ENCODE measurements at places on chromosomes 5 and 9.

- no peaks in the 10 kb centered on the region for H3K27me3 ChIP-seq
- no peaks in the 10 kb centered on the region for H3K36me3 ChIP-seq
- H3K27ac ChIP-seq: no peak overlapping the region
- no peaks in the 10 kb centered on the region for H3K4me1 ChIP-seq
Observed at GRCh38 chr5:8606231-8606630, 737.3 kb downstream of the MTRR start.

GRCh38 chr5:154194345-154195329, 4.1 kb downstream of the GALNT10 start:
- H3K27ac ChIP-seq: no peak overlapping the region
- no peak overlapping the region for H3K4me3 ChIP-seq
- no peaks in the 10 kb centered on the region for H3K36me3 ChIP-seq
- DNase-seq: no peak
- no peaks in the 10 kb centered on the region for H3K4me1 ChIP-seq
- H3K27me3 ChIP-seq: no peaks in the 10 kb centered on the region

DNA sequence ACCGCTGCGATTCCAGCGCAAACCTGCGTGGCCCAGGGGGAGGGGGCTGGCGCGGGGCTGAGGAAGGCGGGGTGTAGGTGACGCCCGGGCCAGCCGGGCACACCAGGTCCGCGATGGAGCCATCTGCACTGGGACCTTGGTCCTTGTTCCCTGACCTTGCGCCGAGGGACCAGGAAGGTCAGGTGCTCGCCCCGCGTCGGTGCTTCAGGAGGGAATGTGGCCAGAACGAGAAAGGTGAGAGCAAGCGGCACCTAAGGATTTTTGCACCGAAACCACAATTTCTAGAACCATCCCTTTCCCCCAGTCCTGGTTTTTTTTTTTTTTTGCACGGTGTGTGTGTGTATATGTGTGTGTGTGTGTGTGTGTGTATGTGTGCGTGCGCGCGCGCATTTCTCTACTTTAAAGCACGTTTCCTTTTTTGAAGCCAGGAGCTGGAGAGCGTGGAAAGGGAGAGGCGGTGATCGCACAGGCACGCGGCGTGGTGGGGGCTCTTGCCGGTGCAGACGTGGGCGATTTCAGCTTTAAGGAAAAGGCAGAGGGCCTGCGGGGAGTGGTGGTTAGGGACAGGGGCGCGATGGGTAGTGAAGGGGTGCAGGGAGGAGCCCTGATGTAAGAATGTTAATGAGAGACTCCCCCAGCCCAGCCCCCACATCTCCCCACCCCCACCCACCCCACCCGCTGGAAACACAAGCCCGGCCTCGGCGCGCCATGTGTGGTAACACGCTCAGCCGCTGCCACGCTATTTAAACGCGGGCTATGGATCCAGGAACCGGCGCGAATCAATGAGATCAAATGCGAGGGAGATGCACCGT, at the start of gene NPR3:
TSS of gene NPR3 (plus strand) at position 772 of the 812 bp plus-strand sequence. CDS start 456 bp downstream, outside the sequence.
- peak; percentile 44 for DNase-seq
- H3K4me3 ChIP-seq: peak within 1 kb of the TSS; percentile 90
- peaks cover 33% of the 10 kb centered on the region for H3K4me1 ChIP-seq
- H3K36me3 ChIP-seq: no peaks in the 10 kb centered on the region
- H3K27me3 ChIP-seq: no peaks in the 10 kb centered on the region

GRCh38 chr5:110512266-110512665, 214.2 kb downstream of the TMEM232 start:
- no peaks in the 10 kb centered on the region for H3K4me1 ChIP-seq
- H3K36me3 ChIP-seq: no peaks in the 10 kb centered on the region
- H3K4me3 ChIP-seq: no peak overlapping the region
- no peaks in the 10 kb centered on the region for H3K27me3 ChIP-seq

DNA sequence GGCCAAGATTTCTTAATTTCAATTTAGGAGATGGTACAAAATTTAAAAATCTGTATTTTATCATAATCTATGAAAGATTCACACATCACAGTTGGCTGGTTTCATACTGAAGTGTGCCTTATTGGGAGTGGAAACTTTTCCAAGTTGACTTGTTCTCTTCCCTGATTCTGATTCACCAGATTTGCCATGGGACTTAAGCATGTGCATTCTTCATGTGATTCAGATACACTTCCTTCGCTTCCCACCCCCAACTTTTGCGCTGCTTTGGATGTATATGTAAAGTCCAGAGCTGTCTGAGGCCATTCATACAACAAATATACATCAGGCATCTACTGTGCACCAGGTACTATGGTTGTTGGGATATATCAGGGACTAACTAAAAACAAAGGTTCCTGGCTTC, 34.4 kb downstream of the CPEB4 start:
- H3K36me3 ChIP-seq: peaks cover 6% of the 10 kb centered on the region
- DNase-seq: no peak
- H3K27me3 ChIP-seq: no peaks in the 10 kb centered on the region
- H3K27ac ChIP-seq: no peak overlapping the region
- H3K4me1 ChIP-seq: no peaks in the 10 kb centered on the region

DNA sequence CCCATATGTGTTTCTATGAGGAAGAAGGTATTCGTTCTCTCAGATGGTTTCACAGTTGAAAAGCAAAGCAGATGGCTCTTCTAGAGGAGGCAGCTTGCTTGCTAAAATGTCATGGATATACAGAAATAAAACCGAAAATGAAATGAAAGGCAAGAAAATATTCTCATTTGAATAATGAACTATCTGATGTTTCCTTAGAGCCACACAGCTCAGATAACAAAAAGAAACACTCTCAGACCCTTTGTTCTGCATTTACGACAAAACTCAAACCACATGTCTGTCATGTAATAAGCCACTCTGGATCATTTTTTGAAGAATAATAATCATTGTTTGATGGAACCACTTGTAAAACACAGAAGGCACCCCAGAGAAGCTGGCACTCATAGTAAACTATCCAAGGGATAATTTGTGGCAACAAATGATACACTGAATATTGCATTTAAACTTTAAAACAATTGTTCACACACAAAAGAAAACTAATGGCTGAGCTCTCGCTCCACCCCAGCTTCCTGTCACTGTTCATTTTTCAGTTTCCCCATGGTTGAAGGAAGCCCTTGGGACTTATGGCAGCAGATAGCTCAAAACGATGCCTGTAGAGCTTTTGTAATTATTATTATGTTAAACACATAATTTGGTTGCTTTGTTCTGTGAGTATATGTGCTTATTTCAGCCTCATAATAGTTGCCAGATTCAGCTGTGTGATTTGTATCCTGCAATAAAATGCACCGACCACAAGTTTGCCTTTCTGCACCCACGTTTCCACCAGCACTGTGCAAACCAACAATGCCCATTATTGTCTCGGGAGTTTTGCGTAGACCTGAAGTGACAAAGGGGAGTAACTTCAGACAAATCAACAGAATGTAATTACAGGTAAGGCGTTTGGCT, 256.0 kb downstream of the TMEM167A start:
- H3K27me3 ChIP-seq: no peaks in the 10 kb centered on the region
- no peak overlapping the region for H3K27ac ChIP-seq
- no peak for DNase-seq
- H3K36me3 ChIP-seq: no peaks in the 10 kb centered on the region
- no peaks in the 10 kb centered on the region for H3K4me1 ChIP-seq

DNA sequence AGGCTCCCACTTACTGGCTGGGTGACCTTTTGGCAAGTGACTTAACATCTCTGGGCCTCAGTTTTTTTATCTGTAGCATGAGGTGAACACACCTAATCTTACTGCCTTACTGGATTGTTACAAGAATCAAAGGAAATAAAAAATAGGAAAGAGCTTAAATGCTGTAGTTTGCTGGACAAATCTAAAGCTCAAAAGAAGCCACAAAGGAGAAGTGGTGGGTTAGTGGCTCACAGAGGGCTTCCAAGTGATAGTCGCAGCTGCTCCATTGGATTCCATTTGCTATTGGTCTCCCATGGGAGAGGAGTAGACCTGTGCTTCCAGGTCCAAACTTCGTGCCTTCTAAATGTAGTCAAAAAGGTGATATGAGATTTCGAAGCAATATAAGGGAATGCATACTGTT, 123.6 kb downstream of the SEMA6A start:
- no peak overlapping the region for H3K4me3 ChIP-seq
- no peaks in the 10 kb centered on the region for H3K4me1 ChIP-seq
- DNase-seq: no peak
- H3K27me3 ChIP-seq: no peaks in the 10 kb centered on the region

DNA sequence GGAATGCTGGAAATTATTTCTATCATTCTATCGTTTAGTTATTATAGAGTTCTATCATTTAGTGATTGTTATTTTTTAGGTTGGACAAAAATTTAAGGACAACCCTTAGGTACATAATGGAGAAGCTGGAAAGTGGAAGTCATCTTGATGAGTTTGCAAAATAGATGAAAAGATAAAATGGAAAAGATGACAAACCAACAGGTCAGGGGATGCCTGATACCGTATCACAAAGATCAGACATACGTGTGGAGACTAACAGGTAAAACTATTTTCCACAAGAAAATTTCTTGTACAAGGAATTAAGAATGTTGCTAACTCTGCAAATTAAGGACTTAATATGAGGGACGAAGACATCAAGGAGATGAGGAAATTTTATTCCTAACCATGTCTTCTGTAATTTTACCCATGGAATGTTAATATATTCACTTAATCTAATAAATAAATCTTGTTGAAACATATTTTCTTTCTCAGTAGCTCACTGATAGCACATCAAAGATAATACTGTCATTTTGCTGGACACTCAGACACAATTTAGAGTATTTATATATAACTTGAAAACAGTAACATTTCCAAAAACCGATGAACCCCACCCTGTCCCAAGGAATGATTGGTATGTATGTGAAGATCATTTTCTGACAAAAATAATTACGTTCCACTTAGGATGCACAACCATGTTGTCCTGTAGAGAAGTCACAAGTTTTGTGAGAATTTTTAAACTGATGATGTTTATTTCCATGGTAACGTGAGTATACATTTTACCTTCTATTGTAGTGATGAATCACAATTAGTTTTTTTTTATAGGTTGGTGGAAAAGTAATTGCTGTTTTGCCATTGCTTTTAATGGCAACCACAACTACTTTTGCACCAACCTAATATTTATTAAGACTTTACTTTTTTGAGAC, 2.6 kb downstream of the LURAP1L start:
- peaks cover 2% of the 10 kb centered on the region for H3K4me1 ChIP-seq
- H3K27ac ChIP-seq: peak overlapping the region; percentile 99
- no peaks in the 10 kb centered on the region for H3K27me3 ChIP-seq
- no peak for DNase-seq

GRCh38 chr9:89604729-89605464, at the start of gene GADD45G:
Gene GADD45G, plus strand, starts transcription at chr9:89605012. Its CDS starts 110 bp downstream, at chr9:89605122.
- peak; percentile 87 for DNase-seq
- H3K27me3 ChIP-seq: no peaks in the 10 kb centered on the region

- peak overlapping the region; percentile 89 for H3K4me3 ChIP-seq
- no peaks in the 10 kb centered on the region for H3K36me3 ChIP-seq
- peak overlapping the region; percentile 98 for H3K27ac ChIP-seq
- DNase-seq: no peak
Observed at GRCh38 chr9:71910650-71911060, 338 bp downstream of the ABHD17B start.

GRCh38 chr5:141557681-141558136, 61.1 kb downstream of the DIAPH1 start:
- DNase-seq: peak; percentile 86
- no peak overlapping the region for H3K4me3 ChIP-seq
- peaks cover 14% of the 10 kb centered on the region for H3K36me3 ChIP-seq

DNA sequence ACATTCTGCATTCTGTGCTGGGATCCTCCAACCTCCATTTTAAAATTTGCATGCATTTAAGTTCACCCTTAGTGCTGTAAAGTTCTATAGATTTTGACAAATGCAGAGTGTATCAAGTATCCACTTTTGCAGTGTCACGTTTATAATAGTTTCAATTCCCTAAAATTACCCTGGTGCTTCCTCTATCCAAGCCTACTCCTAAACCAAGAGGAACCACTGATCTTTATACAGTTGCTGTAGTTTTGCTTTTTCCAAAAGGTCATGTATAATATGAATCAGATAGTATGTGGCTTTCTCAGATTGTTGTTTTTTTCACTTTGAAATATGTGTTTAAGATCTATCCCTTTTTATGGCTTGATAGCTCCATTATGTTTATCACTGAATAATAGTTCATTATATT, 468.4 kb upstream of the CDH6 start:
- no peaks in the 10 kb centered on the region for H3K36me3 ChIP-seq
- no peaks in the 10 kb centered on the region for H3K27me3 ChIP-seq
- no peak overlapping the region for H3K4me3 ChIP-seq
- no peak for DNase-seq

DNA sequence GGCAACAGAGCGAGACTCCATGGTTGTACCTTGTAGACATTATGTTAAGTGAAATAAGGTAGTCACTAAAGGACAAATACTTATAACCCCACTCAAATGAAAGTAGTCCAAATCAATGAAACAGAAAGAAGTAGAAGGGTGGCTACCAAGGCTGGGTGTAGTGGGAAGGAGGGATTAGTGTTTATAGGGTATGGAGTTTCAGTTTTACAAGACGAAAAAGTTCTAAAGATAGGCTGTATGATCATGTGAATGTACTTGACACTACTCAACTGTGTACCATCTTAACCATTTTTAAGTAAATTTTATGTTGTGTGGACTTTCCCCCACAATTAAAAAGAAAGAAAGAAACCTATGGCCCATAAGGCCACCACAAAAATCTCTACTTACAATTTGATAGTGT, 32.2 kb downstream of the ALDH7A1 start:
- no peak overlapping the region for H3K4me3 ChIP-seq
- H3K27ac ChIP-seq: no peak overlapping the region
- no peak for DNase-seq
- H3K4me1 ChIP-seq: peaks cover 4% of the 10 kb centered on the region
- H3K27me3 ChIP-seq: no peaks in the 10 kb centered on the region

DNA sequence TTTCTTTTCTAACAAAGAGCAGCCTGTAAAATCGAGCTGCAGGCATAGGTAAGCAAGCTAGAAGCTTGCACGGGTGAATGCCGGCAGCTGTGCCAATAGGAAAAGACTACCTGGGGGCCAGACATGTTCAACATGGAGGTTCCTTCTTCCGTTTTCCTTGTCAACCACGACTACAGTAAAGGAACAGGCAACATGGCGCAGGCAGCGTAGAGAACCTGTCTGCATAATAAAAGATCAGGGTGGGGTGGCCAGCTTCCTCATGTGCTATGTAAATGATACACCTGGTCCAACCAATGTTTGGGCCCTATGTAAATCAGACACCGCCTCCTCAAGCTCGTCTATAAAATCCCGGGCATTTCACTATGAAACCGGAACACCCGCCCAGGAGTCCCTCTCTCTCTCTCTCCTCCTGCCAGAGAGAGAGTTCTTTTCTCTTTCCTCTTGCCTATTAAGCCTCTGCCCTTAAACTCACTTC, 103.8 kb upstream of the LIFR start:
- no peak for DNase-seq
- no peak overlapping the region for H3K27ac ChIP-seq
- no peak overlapping the region for H3K4me3 ChIP-seq
- H3K36me3 ChIP-seq: no peaks in the 10 kb centered on the region
- H3K4me1 ChIP-seq: no peaks in the 10 kb centered on the region

DNA sequence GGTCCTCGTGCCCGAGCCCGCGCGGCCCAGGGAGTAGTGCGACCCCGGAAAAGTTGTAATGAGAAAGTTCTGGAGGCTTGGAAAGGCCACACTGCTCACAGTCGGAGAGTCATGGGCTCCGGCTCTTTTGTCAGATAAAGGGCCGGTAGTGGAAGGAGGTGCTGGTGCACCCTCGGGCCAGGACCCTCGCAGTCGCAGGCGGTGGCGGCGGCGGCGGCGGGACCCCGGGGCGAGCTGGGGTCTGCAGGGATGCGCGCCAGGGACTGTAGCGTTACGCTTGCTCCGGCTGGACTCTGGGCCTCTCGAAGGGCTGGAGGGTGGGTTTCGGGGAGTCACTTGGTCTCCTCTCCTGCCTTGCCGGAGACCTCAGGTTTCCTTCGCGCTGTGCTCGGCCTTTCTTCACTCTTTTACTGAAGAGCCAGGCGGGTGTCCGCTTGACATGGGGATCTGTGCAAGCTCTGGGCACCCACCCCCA, 1.5 kb downstream of the RORB start:
- H3K27ac ChIP-seq: no peak overlapping the region
- no peak for DNase-seq
- no peaks in the 10 kb centered on the region for H3K36me3 ChIP-seq
- peak overlapping the region; percentile 53 for H3K4me3 ChIP-seq
